ENCODE measurements at places on chromosomes 7 and 10.

DNA sequence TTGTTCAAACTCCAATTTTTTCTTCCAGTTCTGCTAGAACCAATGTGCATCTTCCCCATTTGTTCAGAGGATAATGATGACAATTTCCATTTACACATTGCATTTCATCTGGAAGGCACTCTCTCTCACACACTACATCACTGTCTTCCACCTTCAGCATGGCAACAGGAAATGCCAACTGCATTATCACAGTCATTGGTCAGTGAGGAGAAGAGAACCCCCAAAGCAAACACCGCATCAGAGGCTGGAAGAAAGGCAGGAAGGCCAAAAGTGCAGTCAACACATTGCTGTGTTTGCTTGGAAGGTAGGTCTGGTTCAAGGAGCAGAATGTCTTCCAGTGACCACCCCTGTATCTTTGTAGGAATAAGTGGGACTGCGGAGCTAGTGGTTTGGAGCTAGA, 192.2 kb upstream of the RHOBTB1 start:
- DNase-seq = no peak

- DNase-seq = no peak
These were observed 32.4 kb downstream of the GPRIN2 start for GRCh38 chr10:46523962-46524471.

DNA sequence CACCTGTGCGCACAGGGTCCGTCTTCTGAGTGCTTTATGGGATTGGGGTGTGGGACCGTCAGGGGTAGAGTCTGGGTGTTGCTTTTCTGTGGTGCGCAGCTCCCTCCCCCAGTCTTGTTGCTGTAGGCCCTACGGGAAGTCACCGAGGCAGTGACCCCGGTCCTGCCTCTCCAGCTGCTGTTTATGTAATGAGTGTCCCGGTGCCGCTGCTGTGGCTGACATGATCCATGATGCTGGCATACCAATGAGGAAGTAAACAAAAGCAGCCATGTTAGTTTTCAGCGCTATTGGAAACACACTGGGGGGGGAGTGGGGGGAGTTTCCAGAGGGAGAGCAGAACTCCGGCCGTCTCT, 1.1 kb downstream of the TRIM8 start:
- DNase-seq = peak; percentile 82

DNA sequence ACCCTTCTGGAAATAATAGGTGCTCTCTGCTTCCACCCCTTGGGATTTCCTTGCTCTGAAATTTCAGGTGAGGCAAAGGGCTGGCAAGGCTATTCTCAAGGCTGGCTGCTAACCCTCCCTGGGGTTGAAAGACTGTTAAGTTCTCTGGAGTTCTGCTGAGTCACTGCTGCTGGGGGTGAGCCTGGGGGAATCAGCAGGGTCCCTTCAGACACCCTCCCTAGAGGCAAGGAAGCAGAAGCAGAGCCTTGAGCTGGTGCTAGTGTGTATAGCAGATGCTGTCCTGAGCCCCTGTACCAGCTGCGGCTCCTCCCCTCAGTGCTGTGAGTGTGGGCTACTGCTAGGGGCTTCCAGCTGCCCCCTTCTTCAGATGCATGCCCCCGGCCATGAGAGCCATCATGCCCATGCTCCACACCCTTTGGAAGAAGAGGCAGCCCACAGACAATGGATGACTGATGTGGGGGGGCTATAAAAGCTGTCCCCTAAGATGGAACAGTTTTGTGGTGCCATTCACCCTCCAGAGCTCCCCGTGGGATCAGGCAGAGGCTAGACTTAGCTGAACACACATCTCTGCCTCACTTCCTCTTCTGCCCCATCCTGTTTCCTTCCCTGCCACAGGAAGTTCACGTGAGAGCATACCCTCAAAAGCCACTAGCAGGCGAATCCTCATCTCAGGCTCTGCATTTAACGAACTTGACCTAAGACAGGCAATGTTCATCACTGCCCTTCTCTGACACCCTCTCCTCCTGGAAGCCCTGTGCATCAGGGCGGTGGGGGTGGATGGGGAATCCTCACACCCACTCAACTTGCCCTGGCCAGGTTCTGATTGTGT, 91.8 kb downstream of the SH3PXD2A start:
- no peak for DNase-seq

GRCh38 chr7:129784783-129785684, 167.7 kb downstream of the UBE2H start:
- DNase-seq = no peak

DNA sequence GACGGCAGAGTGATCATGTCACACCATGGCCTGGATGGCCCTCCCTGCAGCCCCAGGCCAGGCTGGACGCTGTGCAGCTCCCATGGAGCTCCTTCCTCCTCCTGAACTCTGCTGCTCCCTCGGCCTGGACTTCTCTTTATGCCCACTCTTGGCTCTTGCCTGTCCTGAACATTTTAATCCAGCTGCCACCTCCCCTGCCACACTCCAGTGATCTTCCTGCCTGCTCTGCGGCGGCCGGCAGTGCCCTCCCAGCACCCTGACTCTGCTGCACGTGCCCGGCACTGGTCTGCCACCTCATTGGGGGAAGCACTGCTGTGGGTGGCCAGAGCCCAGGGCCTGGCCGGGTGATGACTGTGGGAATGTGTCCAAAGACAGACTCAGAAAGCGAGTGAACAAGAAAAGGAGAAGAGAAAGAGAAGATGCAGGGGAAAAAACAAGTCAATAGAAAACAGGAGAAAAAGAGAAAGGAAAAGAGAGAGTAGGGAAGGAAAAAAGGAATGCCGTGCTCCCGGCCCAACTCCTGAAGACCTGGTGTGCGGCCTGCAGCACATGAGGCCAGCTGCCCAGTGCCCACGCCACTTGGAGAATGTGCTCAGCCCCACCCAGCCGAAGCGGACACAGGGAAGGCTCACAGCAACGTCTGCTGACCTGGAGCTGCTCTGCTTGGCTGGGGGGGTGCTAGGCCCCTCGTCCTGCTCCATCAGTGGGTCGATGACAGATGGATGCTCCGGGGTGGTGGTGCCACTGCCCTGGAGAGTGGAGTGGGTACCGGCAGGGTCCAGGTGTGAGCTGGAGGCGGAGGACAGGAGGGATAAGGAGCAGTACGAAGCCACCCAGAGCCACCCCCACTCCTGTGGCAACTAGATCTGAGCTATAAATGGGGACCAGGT, 115.9 kb downstream of the DLG5 start:
- DNase-seq = no peak

DNA sequence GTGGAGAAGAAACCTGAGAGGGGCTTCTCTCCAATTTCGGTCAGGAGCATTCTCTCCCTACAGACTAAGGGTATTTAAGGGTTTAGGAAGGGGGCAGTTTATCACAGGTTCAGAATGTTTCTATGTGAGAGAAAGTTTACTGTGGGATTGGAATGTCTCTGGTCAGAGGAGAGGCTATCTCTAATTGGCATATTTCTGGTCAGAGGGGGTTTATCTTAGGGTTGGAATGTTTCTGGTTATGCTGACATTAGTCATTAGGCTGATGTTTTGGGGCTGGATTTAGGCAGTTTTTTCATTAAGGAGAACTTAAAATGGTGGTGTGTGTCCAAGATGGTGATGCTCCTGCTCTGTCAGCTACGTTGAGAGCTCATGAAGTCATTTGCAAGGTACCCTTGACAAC, 758.0 kb downstream of the TYW1 start:
- no peak for DNase-seq

DNA sequence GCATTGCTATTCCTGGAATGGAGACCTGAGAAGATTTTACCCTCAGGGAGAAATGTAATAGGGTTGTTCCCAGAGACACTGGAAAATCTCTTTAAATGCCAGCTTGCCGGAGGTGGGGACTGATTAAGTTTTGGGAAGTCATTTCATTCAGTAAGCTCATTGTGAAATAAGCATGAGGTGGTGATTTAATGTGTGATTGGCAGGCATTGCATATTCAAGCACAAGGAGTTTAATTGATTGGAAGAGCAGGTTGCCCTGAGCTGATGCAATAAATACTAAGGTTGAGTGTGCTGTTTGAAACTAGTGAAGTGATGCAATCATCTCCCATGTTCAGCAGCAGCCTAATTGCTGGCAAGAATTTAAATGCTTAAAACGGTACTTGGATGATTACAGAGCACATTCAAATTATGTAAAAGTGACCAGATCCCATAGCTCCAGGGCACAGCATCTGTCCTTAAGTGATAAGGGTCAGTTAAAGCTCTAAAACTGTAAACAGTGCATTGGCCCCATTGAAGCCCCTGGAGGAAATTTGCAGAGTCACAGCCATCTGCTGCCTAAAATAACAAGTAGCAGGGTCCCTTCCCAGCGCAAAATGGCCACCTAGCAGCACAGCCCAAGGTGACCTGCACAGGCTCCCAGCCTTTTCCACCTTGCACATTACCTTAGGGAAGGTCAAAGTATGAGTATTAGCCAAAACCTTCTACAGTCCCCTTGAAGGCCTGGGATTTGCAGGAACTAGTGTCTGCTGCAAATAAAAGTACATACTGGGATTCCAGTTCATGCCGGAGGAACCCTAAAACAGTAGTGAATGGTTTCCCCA, 92.1 kb downstream of the CCDC71L start:
- DNase-seq = peak; percentile 19

DNA sequence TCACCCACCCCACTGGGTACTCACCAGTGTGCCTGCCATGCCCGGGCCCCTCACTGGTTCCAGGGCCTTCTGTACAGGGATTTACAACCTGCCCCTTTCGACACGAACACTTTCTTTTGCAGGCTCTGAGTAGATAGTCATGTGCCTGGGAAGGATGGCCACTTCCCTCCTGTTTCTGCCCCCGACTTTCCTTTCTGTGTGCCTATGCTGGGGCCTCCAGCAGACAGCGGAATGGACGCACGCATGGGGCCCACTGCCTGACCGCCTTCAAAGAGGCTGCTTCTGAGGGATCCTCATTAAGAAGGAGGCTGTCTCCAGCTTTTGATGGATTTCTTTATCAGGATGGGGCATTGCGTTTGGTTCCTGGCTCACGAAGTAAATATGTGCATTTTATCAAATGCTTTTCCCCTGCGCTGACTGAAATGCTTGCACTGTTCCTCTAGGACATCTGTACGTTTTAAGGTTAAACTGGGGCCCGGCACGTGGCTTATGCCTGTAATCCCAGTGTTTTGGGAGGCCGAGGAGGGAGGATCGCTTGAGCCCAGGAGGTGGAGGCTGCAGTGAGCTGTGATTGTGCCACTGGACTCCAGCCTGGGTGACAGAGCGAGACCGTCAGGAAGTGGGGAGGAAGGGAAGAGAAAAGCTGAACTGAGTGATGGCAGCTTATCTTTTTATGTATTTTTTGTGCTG, 29.4 kb upstream of the NKX6-2 start:
- no peak for DNase-seq

DNA sequence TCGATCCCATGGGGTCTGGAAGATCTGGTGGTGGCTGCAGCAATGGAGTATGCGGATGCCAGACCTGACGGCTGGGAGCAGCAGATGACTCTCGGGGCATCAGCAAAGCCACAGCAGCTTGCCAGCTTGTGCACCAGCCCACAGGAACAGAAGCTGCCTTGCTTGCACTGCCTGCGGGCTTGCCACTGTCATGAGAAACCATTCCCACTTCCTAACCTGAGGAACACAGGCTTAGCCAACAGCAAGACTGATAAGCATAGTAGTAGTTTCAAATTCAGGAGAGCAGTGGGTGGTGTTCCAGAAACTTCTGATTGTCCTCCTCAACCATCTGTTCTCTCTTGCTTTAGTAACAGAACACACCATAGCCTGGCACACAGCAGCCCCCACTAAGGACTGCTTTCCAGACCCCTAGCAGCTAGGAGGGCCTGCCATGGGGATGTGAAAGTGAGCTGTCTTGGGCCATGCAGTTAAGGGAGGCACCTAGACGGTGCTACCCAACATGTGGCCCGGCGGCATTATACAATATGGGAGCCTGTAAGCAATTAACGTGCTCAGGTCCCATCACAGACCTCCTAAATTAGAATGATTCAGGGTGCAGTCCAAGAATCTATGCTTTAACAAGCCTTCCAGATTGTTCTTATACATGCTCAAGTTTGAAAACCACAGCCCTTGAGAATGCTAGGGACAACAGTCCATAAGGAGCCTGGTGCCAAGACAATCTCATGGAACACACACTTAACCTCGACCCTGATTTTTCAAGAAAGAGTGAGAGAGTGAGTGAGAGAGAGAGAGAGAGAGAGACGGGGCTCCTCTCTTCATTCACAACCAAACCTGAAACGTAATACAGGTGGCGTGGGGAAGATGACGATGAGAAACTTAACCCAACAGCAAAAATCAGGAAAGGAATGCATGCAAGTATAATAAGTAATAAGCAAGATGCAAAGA, 7.1 kb downstream of the ANXA11 start:
- no peak for DNase-seq

DNA sequence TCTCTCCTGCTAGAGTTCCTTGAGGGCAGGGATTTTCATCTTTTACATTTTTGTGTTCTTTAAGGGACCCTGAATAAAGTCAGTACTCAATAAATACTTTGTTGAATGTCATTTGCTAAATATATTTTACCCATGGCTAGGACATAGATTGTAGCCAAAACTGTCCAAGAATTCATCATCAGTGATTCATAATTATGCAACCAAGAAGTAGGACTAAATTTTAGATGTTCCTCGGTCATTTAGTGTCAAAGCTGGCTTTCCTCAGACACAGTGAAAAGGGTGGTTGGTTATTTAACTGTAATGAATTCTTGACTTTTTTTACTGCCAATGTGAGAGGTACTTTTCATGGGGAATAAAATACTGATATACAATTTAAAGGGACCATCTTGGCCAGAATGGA, 3.3 kb downstream of the NUDT13 start:
- DNase-seq = no peak

- no peak for DNase-seq
These were observed 9.0 kb downstream of the TAS2R40 start for GRCh38 chr7:143230602-143231457.

- no peak for DNase-seq
These were observed 9.3 kb downstream of the OSBPL3 start for GRCh38 chr7:24970676-24971075.

- peak; percentile 38 for DNase-seq
These were observed 776 bp downstream of the PEX1 start for GRCh38 chr7:92527300-92528187.

Data from hindlimb muscle (tissue), 1 donor.